ENCODE measurements at places on chromosomes 2 and 18.

GRCh38 chr2:206452242-206452641 is 8.9 kb downstream of the ADAM23 start:
- DNase-seq: no peak

DNA sequence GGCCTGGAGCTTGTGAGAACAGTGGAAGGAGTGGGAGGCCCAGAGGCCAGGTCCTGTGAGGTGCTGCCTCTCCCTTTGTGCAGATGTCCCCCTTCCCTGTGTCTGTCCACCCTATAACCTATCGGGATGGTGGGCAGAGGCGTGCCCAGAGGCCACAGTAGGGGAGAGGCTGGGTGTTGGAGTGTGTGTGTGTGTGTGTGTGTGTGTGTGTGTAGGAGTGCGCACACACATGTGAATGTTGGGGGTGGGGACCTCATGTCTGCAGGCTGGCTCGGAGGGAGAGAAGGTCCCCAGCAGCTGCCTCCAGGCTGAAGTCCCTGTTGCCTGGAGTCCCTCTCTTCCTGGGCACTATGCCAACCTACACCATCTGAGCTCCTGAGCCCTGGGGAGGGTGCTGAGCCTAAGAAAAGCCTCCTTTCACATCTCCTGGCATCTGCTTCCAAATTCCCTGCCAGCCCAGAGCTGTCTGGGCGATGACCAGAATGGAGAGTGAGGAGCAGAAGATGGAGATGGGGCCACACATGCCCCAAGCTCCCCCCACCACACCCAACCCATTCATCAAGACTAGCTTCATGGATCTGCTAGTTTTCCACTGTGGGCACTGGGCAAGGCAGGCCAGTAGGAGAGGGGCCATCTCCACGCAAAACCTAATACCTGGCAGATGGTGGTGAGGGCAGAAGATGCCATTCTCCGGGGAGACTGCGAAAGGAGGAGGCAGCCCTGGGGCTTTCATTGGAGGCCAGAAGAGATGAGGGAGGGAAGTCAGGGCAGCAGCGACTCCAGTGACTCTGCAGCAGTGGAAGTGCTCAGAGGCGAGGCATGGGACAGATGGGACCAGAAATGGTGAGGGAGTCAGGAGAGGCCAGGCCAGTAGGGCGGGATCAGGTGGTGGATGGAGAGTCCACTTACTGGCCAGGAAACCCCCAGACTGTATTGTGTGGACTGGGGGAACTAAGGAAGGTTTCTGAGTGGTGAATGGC is 20.3 kb downstream of the KCNK3 start:
- no peak for DNase-seq

DNA sequence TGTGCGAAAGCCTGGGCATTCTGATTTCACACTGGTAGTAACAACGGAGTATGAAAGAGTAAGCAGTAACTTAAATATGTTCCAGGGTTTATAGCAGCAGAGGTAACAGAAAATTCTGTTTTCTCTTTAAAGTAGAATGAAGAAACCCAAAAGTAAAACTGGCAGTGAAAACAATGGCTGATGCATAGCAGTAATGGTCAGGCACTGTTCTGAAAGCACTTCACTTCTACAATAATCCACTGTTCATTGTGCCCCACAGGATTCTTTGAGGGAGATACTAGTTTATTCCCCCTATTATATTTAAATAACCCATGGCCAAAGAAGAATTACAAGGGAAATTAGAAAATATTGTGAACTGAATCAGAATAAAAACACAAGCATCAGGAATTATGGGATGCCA is 9.3 kb upstream of the DNAJC10 start:
- DNase-seq: no peak

GRCh38 chr2:240981280-240981679 is 17.1 kb upstream of the SNED1 start:
- DNase-seq: no peak

DNA sequence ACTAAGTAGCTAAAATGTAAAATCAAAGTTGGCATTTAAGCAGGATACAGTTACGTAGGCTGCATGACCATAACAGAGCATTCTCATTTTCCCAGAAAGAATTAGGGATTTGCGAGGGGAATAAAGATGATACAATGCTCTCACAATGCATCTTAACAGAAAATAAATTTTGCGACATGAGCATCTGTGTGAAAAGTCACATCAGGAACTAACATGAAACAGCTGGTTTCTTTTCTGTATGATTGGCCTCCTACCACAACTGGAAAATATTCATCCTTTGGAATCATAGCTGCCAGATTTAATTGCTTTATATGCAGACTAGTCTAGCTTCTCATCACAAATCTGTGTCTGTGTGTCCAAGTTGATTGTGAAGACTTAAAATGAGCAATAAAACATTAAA is 66.0 kb downstream of the KCTD18 start:
- DNase-seq: no peak

- DNase-seq: no peak
Measured at GRCh38 chr18:47174545-47175116, 1.5 kb downstream of the IER3IP1 start.

GRCh38 chr2:160465406-160465805 is 28.2 kb downstream of the RBMS1 start:
- no peak for DNase-seq

- DNase-seq: no peak
Measured at GRCh38 chr2:191325651-191326365, 80.6 kb downstream of the MYO1B start.
